SHP77 treated with DMSO at 0.1 percent for 48 hours (cell line): ENCODE measurements at places on chromosomes 3 and 15.

DNA sequence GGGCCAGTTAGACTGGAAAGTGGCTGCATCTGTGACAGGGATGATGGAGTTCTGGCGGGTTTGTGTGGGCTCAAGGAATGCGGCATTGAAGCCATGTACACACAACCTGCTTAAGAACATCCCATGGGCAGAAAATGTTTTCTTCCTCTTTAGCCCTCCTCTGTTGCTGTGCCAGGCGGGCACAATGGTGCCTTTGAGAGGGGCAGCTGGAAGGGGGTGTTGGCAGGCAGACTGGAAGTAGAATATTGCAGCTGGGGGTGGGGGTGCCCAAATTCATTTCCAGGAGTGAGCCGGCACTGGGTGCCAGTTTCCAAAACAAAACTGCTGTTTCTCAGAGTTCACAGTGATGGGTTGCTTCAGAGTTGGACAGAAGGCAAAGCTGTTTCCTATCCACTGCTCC, 91.8 kb upstream of the ETV5 start:
- no peak for DNase-seq

- DNase-seq = no peak
These were observed 1.7 kb downstream of the BNC1 start for GRCh38 chr15:83282776-83283137.

DNA sequence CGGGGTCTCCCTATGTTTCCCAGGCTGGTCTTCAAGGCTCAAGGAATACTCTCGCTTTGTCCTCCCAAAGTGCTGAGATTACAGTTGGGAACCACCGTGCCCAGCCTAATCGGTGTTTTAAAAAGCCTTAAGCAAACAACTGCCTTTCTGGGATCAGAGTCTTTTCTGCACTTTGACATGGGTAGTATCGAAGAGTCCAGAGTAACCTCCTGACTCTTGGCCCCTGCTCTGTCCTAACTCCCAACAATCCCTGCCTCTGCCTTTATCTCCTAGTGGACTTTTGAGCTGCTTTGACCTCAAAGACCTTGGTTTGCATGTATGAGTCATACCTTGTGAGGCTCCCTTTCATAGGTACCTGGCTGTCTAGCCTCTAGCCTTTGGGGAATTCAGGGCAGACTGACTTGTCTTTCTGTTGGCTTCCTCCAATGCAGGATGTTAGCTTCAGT, 21.0 kb upstream of the HACD2 start:
- no peak for DNase-seq

DNA sequence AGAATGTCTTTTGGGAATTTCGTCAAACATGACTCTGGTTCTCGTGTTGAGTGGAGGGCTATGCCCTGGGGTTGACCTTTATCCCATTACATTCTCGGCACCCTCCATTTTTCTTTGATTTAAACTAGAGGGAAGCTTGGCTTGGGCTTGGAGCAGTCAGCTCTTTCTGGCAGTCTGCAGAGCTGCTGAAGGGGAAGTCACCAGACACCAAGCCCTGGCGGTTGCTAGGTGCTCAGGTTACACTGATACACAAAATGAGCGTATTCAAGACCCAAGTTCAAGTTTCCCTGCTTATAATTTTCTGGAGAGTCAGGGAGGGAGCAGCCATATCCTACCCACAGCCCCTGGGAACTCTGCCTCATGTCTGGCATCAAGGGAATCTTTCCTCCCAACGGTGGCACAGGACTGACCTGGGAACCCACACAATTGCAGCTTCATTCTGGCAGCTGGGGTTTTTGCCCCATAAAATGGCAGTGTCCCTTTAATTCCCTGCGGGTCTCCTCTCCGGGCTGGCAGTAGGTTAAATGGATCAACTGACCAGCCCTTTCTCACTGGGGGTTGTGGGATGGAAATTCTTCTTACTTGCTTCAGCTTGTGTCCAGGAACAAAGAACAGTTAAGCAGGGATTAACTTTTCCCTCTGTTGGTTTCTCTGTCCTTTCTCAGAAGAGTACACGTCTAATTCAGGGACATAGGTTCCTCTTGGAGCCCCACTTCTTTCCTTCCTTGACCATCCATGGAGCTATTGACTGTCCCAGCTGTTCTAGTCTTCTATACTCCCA, 110.0 kb upstream of the DLG1 start:
- no peak for DNase-seq

DNA sequence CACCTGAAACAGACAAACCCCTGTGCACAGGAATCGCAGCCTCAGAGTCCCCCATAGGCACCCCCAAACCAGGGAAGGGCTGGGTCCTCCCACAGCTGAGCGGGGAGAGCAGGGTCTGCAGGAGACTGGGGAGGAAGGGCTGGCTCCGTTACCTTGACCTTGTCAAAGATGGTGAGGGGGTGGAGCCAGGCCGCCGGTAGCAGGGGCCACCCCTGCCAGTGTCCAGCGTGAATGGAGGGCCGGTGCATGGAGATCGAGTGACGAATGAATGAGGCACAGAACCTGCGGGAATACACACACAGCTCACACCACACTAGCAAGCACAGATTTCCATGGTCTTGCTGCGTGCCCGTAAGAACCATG, 102.2 kb downstream of the TMEM266 start:
- DNase-seq = no peak

- DNase-seq = no peak
These were observed 1.4 kb downstream of the ATOSA start for GRCh38 chr15:52677593-52678467.

- DNase-seq = no peak
These were observed 13.7 kb upstream of the TPRG1 start for GRCh38 chr3:189158034-189158433.

DNA sequence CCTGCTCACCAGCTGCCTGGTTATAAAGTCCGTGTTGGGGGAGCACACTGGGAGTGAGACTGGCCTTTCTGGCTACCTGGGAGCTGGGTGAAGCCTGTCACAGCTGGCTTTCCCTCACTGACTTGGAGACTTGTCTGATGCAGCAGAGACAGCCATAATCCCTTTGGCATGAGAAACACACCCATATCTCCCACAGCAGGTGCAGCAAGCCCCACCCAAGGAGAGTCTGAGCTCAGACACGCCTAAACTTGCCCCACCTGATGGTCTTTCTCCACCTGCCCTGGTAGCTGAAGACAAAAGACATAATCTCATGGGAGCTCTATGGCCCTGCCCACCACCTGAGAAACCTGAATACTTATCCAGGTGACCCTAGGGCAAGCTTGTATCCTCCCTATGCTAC, 54.8 kb downstream of the NMD3 start:
- DNase-seq = no peak

- no peak for DNase-seq
These were observed 5.6 kb downstream of the LIMD1 start for GRCh38 chr3:45599984-45600650.
